ENCODE measurements at places on chromosomes 13 and 19.

DNA sequence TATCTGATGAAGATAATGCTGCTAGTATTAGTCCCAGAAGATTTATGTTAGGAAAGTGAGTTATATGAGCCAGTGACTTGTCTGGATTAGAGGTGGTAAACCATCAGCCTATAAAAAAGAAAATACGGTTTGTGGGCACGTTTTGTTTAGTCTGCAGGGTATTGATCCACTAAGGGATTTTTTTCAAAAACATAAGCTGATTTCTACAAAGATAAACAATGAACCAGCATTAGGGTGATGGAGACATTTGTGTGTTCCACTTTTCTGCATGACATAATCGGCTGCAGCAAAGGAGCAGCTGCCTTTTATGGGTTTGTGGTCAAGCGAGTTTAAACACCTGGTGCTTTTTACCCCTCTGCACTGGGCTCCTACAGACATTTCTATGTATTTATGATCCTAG is 836.4 kb upstream of the GPC6 start:
- DNase-seq: peak; percentile 95

DNA sequence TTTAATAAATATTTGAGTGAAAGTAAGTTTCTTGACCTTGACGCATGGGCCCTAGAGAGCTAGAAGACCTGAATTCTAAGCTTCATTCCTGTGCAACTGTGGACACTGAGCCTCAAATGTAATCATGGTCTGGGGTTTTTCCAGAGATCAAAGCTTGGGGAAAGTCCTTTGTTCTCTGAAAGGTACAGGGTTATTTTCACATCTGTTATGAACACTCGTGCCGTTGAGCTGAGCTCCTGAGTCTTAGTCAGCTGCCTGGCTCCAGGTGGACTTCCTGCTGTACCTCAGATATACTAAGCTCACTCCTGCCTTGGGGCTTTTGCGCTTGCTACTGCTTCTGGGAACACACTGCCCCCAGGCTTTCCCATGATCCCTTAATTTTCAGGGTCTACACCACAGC is 7.5 kb upstream of the ZBTB32 start:
- DNase-seq: no peak

- no peak for DNase-seq
Measured at GRCh38 chr13:110306960-110307766, at the start of the genes COL4A1 and COL4A2. Gene COL4A1, minus strand, starts transcription at chr13:110307157. Its CDS starts 130 bp downstream, at chr13:110307027. Gene COL4A2, plus strand, starts transcription at chr13:110307284. Its CDS starts 620 bp downstream, at chr13:110307904.

- DNase-seq: no peak
Measured at GRCh38 chr19:13118424-13119193, 545 bp downstream of the NACC1 start.

DNA sequence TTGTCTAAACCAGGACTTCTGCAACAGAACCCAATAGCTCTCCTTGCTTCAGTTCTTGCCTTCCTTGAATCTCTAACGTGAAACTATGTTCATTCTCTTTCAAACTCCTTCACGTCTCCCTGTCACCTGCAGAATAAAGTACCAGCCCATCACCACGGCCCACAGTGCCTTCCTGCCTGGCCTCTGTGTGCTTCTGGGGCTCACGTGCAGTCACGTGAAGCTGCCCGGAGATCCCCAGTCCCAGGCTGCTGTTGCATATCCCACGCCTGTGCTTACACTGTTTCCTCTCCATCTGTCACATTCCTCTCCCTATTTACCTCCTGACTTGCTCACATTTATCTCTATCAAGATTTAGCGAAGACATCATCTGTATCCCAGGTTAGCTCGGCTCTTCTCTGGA is 102.8 kb downstream of the STARD13 start:
- DNase-seq: no peak

GRCh38 chr19:38409631-38410133 is 6.8 kb downstream of the FAM98C start:
- DNase-seq: no peak

GRCh38 chr13:31394506-31394905 is 194.7 kb downstream of the B3GLCT start:
- no peak for DNase-seq

DNA sequence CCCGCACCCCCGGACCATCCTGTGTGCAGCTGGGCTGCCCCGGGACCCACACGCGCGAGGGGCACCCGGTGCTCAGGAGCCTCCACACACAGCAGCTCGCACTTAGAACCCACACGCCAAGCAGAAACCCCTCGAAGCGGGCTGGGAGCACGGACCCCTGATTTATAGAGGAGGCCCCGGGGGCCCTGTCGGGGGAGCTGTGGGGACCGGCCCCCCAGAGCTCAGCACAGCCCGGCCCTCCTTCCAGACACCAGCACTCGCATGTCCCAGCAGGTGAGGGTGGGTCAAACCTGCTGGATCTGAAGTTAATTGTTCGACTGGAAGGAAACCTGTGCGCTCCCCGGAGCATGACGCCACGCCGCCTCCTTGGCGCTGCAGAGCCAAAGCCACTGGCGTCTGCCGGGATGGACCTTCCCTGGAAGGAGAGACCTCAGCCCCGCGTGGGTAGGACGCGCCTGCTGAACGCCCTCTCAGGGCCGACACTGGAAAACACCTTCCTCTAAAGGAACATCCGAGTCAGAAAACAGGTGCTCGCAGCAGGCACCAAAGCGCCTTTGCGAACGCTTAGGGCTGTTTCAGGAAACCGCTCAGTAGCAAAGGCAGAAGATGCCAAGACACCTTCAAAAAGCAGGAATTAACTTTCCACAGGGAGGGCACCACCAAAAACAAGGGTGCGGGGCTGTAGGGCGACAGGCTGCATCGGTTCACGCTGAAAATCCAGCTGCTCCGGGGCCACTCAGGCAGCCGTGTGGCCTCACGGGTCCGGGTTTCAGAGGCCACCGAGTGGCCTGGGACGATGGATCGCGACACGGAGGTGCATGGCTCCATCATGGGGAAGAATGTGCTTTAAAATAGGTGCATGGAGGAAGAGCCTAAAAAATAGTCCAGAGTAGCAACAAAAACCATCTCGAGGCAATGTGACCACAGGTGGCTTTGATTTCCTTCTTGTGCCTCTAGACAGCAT is 37.8 kb upstream of the GRTP1 start:
- no peak for DNase-seq

GRCh38 chr13:110422913-110423688 is 116.0 kb downstream of the COL4A2 start:
- no peak for DNase-seq

GRCh38 chr19:16514383-16515019 is 18.3 kb downstream of the C19orf44 start:
- no peak for DNase-seq

DNA sequence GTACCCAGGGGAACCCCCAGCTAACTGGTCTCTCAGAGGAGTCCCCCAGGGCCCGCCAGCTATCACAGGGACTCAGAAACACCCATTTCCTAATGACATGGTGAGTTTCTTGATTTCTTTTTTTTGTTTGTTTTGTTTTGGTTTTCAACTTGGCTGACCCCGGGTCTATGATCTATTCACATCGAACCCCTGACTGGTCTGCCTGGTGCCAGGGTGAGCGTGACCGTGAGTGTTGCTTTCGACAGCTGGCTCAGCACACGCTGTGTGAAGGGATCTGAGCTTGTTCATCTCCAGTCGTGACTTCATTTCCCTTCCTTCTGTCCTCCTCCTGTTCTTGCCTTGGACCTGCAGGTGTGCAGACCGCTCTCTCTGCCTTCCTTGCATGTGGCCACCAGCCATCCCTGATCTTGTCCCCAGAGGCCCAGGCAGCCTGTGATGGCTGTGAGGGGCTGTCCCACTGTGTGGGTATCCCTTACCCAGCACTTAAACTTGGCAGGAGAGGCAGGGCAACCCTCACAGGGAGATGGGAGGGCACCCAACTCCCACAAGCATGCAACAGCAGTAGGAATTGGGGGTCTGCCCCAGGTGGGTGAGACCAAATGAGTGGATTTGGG is 26.2 kb downstream of the TMEM161A start:
- DNase-seq: no peak

GRCh38 chr13:64704121-64704649 is 2526.0 kb downstream of the PCDH9 start:
- DNase-seq: no peak

GRCh38 chr13:111952032-111952431 is 114.9 kb upstream of the SOX1 start:
- DNase-seq: no peak

GRCh38 chr13:31887286-31887685 is 144.3 kb upstream of the FRY start:
- no peak for DNase-seq

DNA sequence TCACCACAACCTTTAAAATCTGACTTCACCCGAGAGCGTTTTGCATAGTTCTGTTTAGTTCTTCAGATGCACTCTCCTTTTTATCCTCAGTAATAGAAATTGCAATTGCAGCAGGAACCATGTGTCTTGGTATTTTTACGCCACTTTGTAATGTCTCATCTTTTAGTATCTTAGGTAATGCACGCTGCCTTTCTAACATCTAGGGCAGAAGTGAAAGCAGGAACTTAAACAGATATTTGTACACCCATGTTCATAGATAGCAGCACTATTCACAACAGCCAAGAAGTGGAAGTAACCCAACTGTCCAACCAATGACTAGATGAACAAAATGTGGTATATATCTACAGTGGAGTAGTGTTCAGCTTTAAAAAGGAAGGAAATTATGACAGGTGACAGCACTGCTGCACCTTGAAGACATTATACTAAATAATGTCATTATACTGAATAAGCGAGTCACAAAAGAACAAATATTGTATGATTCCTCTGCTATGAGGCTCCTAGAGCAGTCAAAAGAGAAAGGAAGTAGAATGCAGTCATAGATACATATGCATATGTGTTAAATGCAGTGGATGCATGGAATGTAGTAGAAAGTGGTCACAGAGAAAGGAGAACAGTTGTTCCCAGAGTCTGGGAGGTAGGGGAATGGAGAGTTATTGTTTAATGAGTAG is 105.9 kb upstream of the GJB6 start:
- DNase-seq: no peak

DNA sequence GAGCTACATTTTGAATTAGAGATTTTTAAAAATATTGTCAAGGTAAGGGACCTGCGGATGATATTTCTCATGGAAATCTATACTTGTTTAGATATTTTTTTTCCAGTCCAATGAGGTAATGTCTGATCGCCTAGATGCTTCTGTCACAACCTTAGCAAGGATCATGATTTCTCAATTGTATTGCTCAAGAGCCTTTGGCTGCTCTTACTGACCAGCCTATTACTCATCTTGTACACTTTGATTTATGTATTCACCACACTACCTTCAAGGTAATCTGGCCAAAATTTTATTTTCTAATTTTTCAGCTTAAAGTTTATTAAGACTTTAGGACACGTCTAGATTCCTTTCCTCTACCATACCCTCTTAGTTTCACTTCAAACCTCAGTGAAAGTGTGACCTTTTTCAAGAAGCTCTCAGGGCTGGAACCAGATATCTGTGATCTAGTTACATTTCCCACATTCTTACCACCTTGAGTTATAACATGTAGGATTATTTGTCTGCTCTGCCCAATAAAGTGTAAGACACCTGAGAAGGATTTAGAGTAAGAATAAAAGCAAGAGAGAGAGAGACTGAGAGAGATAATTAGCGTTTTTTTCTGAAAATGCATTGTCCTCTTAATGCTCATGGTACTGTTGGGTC is 197.1 kb downstream of the ITGBL1 start:
- DNase-seq: no peak

All from NCI-H1092 (cell line).